Activated CD8-positive, alpha-beta memory T cell treated with anti-CD3 and anti-CD28 coated beads, Interleukin-2, amount 50 U/mL, for 4 hours (primary cell): ENCODE measurements at places on chromosomes 12 and 14.
A peak's percentile ranks its signal among the peaks of the same experiment; 100 is the strongest.

DNA sequence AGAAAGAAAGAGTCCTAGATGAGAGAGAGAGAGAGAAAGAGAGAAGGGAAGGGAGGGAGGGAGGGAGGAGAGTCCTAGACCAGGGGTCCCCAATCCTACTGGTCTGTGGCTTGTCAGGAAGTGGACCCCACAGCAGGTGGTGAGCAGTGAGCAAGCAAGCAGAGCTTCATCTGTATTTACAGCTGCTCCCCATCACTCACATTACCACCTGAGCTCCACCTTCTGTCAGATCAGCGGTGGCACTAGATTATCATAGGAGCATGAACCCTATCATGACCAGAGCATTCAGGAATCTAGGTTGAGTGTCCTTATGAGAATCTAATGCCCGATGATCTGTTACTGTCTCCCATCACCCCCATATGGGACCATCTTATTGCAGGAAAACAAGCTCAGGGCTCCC lies 39.2 kb upstream of the AMN1 start:
- DNase-seq, result no peak

- no peak for DNase-seq
Observed at GRCh38 chr12:19855851-19856250, 416.6 kb downstream of the AEBP2 start.

DNA sequence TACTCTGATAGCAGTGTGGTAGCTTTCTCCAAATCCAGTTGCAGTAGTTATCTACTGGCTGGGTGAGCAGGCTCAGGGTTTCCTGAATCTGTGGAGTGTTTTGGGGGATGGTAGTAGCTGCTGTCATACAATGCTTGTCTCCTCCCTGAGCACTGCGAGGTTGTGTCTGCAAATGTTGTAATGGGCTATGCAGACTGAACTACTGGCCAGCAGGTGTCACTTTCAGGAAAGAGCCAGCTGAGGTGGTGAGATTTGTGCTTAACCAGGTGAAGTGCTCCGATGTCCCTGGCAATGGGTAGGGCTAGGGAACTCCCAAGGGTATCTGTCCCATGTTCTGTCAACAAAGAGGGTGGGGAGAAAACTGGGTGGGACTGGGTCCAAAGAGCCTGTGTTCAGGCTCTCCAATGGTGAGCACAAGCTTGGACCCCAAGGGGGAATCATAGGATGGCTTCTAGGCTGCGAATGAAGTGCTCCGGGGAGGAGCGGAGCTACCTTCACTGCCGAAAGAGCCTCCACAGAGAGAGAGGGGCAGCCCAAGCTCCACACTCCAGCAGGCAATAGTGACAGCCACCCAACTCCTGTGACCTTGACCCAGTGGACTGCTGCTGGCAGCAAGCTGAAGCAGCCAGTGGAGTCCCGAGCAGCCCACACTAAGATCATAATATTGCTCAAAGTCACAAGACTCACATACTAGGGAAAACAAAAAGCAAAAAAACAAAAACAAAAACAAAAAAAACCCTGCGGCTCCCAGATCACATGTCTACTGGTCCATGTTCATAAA lies 1324.0 kb upstream of the USP15 start:
- no peak for DNase-seq

- no peak for DNase-seq
Observed at GRCh38 chr12:109290061-109290460, 19.0 kb downstream of the FOXN4 start.

DNA sequence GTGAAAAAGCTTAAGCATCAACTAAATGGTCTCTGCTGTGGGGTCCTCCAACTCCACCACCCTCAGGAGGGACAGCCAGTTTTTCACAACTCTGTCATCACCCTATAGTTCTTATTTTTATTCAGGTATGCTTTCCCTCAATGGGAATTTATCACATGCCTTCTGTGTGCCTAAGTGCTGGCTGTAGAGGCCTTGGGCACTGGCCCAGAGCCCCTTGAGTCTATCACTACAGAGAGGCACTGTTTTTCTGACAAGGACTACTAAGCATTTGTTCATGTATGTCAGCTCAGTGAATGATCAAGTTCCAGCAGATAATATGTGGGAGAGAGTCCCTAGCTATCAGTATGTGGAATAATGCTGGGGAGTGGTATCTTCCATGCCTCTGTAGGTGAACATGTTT lies 463.9 kb downstream of the NPAS3 start:
- no peak for DNase-seq

GRCh38 chr12:89742337-89743022 lies 33.8 kb upstream of the ATP2B1 start:
- no peak for DNase-seq

GRCh38 chr12:66860752-66861750 lies 182.2 kb upstream of the GRIP1 start:
- DNase-seq, result peak; percentile 66

DNA sequence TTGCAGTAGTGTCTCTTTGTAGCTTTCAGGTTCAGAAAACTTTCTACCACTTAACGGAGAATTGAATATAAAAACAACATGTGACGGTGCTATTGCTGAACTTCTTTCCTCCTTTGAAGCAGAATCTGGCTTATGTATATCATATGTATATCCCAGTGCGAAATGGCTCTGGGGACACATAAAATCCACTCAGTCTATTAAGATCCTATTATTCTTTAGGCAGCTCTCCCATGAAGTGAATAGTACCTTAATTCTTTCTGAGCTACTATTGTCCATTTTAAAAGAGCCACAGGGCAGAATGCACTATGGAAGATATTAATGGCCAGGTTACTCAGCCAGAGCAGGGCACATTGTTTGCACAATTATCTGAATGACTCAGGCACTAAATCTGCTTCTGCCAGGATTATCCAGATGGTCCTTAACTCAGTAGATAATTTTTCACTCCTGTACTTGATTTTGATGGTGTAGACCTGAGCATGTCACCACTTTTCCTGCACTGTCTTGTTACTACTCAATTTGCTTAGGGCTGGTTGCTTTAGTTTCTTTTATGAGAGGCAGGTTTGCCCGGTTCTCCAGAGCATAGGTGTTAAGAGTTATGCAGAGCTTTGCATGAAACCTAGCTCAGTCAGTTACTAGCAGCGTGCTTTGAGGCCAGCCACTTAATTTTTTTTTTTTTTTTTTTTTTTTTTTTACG lies 5.5 kb downstream of the CNTN1 start:
- no peak for DNase-seq

DNA sequence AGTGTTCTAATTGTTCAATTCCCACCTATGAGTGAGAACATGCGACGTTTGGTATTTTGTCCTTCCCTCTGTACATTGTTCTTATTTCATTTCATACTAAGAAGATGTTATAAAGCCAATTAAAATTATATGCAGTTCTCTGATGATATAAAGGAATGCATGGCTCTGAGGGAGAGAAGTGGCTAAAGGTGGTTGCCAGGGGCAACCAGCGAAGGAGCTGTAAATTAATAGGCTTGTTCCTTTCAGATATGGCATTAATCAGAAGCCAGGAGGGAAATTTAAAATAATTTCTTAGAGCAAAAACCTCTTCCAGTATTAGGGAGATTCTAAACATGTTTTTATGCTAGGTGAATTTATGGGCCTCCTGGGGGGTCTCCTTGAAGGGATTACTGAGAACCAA lies 227.8 kb downstream of the TMEM117 start:
- DNase-seq, result no peak

- DNase-seq, result no peak
Observed at GRCh38 chr14:90644882-90645281, 171.3 kb downstream of the TTC7B start.

- no peak for DNase-seq
Observed at GRCh38 chr12:58583529-58583928, 336.8 kb downstream of the LRIG3 start.

DNA sequence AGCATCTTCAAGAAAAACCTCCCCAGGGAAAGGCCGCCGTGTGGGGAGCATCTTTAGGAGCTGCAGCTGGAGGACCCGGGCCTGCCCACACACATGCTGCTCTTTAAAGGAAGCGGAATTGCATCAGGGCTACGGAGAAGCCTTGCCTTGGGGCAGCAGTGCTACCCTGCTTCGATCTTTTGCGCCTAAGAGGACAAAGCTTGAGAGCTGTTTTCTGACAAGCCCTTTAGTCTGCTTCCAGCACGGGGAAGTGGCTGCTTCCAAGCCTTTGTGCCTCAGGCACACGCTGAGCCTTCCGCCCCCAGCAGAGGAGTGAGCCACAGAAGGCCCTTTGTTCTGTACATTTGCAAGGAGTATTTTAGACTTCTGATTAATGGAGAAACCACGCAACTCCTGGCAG lies 31.5 kb downstream of the COA8 start:
- DNase-seq, result no peak

GRCh38 chr12:57103856-57104255 lies 7.3 kb downstream of the STAT6 start:
- no peak for DNase-seq

DNA sequence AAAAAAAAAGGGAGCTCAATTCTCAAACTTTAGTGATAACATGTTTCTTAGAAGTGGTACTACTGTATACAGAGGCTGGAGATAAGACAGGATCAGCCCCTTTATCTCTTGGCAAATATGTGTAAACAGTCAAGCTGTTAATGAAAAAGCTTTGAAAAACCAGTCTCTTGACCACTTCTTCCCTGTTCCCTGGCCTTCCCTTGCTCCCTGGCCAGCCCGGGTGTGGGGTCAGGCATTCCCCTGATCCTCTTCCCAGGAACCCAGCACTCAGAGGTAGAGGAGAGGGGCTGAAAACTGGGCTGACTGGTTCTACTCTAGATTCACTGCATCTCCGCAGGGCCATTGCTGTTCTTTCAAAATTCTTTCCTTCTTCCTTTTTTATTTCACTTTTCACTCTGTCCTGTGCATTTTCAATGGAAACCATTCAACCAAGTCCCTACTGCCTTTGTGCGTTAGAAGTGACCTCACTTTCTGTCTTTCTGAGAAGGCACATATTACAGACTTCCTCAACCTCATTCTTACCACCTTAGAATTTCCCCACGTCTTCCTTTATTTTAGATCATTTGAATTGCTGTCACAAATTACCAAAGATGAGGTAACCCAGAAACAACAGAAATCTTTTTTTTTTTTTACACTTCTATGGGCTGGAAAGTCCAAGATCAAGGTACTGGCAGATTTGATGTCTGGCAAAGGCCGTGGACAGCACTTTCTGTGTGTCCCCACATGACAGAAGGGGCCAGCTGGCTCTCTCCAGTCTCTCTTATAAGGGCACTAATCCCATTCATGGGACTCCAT lies 5.7 kb downstream of the GNG2 start:
- peak; percentile 28 for DNase-seq

DNA sequence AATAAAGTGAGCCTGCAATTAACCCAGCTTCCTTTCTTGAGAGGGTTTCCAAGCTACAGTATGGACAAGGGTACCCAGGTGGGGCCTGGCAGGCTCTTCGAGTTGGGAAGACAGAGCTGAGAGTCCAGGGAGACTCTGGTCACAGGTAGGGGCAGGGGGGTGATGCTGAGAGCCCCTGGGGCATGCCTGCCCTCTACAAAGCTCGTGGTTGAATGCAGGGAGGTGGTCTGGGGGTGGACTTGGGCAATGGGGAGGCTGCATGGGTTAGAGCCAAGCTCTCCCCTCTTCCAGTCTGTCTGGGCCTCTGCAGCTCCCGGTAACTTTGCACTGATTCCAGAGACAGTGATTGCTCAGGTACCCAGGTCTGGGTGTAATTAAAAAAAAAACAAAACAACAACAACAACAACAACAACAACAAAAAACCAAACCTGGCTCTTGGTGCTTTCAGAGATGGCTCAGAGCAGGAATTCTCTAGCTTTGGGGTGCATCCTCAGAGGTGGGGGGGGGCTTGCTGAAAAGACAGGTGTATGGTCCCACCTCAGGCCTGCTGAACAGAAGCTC lies 30.8 kb upstream of the PPP2R5C start:
- DNase-seq, result no peak

DNA sequence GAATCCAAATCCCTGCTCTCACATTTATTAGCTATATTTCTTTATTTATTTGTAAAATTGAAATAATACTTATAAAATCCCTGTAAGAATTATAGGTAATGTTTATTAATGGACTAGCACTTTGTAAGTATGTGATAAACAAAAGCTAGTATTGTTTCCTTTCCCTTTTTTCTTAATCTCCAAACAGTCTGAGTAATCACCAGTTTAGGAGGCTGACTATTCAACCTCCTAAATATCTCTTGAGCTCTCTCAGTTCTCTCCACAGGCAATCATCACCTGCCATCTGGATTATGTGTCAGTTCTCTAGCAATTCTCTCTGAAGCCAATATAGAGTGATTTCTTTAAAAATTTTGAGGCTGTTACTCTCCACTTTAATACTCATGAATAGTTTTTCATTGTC lies 9.2 kb upstream of the LYZ start:
- no peak for DNase-seq

DNA sequence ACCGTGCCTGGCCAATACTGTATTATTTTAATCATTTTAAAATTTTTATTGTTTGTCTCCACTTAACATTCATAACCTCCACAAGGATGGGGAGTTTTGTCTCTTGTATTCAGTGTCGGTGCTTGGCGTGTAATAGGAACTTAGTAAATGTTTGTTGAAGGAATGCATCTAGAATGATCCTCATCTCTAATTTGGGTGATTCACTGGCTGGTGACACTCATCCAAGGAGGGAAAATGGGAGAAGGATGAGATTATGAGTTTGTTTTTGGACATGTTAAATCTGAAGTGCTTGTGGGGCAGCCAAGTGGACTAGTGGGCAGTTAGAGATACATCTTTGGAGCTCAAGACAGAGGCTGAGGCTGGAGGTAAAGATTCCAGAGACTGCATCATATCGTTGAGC lies 5.1 kb downstream of the KLC1 start:
- no peak for DNase-seq

DNA sequence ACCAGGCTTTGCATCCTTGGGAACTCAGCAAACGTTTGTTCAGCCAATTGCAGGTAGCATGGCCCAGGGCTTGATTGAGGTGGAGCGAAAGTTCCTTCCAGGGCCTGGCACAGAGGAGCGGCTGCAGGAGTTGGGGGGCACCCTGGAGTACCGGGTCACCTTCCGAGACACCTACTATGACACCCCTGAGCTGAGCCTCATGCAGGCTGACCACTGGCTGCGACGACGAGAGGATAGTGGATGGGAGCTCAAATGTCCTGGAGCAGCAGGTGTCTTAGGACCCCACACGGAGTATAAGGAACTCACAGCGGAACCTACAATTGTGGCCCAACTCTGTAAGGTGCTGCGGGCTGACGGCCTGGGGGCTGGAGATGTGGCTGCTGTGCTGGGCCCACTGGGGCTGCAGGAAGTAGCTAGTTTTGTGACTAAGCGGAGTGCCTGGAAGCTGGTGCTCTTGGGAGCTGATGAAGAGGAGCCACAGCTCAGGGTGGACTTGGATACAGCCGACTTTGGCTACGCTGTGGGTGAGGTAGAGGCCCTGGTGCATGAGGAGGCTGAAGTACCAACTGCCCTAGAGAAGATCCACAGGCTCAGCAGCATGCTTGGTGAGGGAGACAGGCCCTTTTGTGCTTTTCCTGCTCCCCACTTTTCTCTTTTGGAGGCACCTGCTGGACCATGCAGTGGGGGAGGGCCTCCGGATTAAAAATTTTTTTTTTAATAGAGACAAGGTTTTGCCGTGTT lies 799 bp downstream of the THTPA start:
- DNase-seq, result no peak

GRCh38 chr14:34029921-34030334 lies 79.1 kb upstream of the EGLN3 start:
- no peak for DNase-seq

- peak; percentile 53 for DNase-seq
Observed at GRCh38 chr14:99603471-99604277, at the start of gene CCDC85C. Gene CCDC85C (minus strand): TSS chr14:99604207. CDS start chr14:99603959, 248 bp downstream.

- no peak for DNase-seq
Observed at GRCh38 chr12:27499377-27499776, 24.6 kb upstream of the PPFIBP1 start.
